ENCODE measurements at places on chromosomes 12 and 14. TPM values are rescaled to one million over a fixed set of nuclear protein-coding genes. Genes with fewer than 3 reads are reported as not detected.

- no peaks in the 10 kb centered on the region for H3K4me1 ChIP-seq
- DNase-seq: no peak
- no peaks in the 10 kb centered on the region for H3K27me3 ChIP-seq
- H3K36me3 ChIP-seq: no peaks in the 10 kb centered on the region
- H3K27ac ChIP-seq: no peak overlapping the region
- H3K4me3 ChIP-seq: no peak overlapping the region
Measured at GRCh38 chr14:81153187-81153586, 67.6 kb downstream of the GTF2A1 start.

DNA sequence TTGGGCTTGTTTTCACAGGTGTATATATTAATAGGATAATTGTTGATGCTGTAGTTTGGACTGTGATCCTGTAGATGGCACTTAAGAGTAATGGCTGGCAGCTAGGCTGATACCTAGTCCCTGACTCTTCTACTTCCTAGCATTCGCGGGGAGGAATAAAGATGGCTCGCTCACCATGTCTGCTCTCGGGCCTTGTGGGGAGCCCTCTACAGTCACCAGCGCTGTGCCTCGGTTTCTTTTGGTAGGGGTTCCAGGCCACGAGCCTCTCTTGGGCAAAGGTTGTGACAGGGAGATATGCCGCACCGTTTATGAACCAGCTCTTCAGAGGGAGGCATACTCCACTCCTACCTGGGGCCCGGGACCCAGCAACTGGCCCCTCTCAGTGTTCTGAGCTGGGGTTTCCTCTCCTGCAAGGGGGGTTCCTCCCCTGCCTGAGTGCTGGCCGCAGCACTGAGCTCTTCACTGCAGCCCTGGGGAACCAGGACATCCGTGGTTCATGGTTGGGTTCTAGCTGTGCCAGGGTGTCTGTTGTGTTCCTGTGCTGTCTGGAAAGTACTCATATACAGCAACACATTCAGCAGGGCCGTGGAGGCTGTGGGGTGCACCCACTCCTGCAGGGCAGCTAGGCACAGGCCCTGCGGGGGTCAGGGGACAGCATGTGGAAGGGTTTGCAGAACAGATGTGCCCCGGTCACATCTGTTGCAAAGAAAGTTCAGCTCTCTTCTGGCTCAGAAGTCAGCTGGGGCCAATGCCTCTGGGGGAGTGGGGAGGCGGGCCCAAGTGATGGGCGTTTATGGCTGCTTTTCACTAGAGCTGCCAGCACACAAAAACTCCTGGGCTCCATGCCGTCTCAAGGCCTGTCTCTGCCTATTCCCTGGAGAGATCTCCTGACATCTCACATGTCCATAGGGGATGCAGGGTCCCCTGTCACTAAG lies 147.9 kb downstream of the PPFIA2 start:
- no peaks in the 10 kb centered on the region for H3K4me1 ChIP-seq
- H3K36me3 ChIP-seq: no peaks in the 10 kb centered on the region
- DNase-seq: no peak
- no peak overlapping the region for H3K4me3 ChIP-seq

GRCh38 chr14:53842938-53843337 lies 113.7 kb downstream of the BMP4 start:
- DNase-seq: no peak
- H3K27me3 ChIP-seq: no peaks in the 10 kb centered on the region
- peak overlapping the region; percentile 56 for H3K27ac ChIP-seq
- H3K4me1 ChIP-seq: no peaks in the 10 kb centered on the region
- H3K4me3 ChIP-seq: no peak overlapping the region
- no peaks in the 10 kb centered on the region for H3K36me3 ChIP-seq

- H3K27ac ChIP-seq: no peak overlapping the region
- no peaks in the 10 kb centered on the region for H3K4me1 ChIP-seq
- H3K27me3 ChIP-seq: no peaks in the 10 kb centered on the region
- H3K36me3 ChIP-seq: no peaks in the 10 kb centered on the region
- no peak for DNase-seq
- H3K4me3 ChIP-seq: no peak overlapping the region
Measured at GRCh38 chr12:32995623-32996022, 99.0 kb upstream of the PKP2 start.

GRCh38 chr12:131873293-131873692 lies 21.1 kb upstream of the ULK1 start:
- H3K27ac ChIP-seq: no peak overlapping the region
- H3K27me3 ChIP-seq: no peaks in the 10 kb centered on the region
- H3K4me3 ChIP-seq: no peak overlapping the region
- no peaks in the 10 kb centered on the region for H3K4me1 ChIP-seq
- no peaks in the 10 kb centered on the region for H3K36me3 ChIP-seq

The BEGAIN gene
- total RNA-seq: 12.3 TPM

The PSMD9 gene
- total RNA-seq: 22.4 TPM

The CMKLR1 gene
- total RNA-seq: 1.1 TPM

The CMTM5 gene
- total RNA-seq: not detected

Measured in pancreas (tissue), 10 donors.